ENCODE measurements at places on chromosomes 6 and 20. TPM values are rescaled to one million over a fixed set of nuclear protein-coding genes. Genes with fewer than 3 reads are reported as not detected.
A peak's percentile ranks its signal among the peaks of the same experiment; 100 is the strongest.

DNA sequence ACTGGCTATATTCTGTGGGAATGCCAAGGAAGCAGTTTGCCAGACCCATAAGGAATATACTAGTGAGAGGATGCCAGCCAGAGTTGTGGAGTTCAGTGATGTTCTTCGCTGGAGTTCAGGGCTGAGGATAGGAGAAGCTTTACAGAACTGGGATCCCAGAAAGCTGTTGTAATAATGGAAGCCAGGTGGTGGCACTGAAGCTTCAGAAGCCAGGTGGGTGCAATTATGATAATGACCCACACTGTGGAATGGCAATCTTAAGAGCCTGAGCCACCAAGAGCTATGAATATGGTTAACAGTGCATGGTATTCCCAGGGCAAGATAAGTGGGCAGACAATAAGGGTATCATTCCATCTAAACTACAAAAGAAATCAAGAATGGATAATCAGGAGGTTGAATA lies 25.1 kb upstream of the ENPP1 start:
- DNase-seq, result no peak

DNA sequence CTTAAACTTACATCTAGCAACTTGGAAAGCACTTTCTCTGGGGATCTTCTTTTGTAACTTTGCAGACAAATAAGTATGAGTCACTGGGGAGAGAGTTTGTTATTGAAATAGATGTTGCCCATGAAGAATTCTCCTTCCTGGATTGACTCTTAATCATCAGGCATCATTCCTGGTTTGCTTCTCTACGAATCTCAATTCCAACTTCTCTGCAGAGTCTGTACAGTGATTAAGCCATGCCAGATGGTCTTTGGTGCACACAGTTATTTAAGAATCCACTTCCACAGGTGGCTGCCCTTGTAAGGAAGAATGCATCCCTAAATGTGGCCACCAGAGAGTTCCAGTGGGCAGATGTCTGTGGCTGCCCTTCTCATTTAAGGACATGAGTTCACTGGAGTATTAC lies 25.7 kb downstream of the MYCT1 start:
- no peak for DNase-seq

DNA sequence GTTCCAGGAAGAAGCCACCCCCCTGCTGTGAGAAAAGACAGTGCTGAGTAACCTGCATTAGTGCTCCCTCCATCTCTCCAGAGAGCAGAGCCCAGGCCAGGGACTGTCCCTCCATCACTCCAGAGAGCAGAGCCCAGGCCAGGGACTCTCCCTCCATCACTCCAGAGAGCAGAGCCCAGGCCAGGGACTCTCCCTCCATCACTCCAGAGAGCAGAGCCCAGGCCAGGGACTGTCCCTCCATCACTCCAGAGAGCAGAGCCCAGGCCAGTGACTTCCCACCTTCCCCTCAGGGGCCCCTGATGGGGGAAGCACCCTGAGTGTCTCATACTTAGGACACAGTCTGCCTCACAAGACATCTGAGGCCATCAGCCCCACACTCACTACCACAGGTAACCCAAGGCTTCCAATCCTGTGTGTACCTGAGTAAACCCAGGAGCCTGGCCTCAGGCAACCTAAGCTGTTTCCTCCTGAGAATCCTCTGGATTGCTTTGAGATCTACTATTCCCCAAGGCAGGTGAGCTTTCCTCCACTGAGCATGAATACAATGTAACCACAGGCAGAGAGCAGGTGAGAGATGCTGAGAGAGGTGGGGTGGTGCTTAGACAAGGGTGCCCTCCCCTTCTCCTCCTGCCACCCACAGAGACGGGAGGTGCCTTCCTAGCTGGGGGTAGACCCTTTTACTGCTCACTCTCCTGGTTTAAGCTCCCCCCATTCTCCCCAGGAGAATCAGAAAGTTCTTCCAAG lies 4.9 kb downstream of the TBXT start:
- no peak for DNase-seq

GRCh38 chr20:805713-806112 lies 27.8 kb upstream of the FAM110A start:
- DNase-seq, result no peak

DNA sequence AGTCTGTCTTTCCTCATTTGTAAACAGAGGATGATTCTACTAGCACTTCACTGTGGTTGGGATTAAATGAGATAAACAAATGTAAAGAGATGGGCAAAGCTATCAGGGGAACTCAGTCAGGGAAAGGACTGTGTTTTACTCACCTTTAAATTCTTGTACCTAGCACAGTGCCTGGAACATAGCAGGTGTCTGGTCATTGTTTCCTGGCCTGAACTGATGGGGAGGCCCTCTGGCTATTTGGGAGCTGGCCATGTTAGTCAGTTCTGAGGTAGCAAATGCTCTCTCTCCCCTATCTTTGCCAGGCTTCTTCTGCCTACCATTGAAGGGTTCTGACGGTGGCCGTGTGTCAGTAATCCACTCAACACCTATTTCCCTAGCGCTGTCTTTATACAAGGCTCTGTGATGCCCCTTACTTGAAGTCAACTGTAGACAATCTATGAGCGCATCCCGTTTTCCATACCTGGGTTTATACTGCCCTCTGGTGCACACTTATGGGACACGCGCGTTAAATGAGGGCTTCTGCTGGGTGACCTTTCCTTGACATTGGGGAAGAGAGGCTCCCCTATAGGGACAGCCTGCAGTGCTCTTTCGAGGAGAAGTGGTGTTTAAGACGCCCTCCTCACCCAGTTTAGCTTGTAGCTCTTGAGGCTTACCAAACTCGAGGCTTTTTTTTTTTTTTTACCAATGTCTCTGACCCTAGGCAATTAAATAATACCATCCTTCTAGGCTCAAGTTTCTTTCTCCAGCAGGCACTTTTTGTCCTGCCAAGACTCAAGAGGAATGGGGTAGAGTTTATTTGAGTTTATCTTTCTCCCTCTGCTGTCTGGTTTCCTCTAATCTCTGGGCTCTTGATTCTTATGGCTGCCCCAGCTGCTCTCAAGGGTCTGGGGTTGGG lies 4.0 kb upstream of the SPATS1 start:
- no peak for DNase-seq

- DNase-seq, result no peak
Observed at GRCh38 chr20:39142407-39143096, 180.4 kb downstream of the DHX35 start.

- no peak for DNase-seq
Observed at GRCh38 chr6:142824426-142824825, 120.5 kb downstream of the HIVEP2 start.

GRCh38 chr6:6199678-6200077 lies 120.8 kb downstream of the F13A1 start:
- no peak for DNase-seq

GRCh38 chr6:22383016-22383415 lies 86.2 kb upstream of the PRL start:
- no peak for DNase-seq

DNA sequence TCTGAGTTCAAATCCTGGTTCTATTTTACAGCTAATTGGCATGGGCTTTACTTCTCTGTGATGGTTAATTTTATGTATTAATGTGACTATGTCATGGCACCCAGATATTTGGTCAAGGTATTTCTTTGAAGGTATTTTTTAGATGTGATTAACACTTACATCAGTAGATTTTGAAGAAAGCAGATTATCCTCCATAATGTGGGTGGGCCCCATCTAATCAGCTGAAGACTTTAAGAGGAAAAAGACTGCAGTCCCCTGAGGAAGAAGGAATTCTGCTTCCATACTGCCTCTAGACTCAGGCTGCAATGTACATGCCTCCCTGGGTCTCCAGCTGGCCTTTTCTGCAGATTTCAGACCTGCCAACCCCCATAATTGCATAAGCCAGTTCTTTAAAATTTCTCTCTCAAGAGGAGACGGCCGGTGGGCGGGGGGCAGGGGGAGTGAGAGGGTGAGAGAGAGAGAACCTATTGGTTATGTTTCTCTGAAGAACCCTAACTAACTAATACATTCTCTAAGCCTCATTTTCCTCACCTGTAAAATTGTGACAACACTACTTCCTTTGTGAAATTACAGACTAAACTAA lies 338.2 kb upstream of the PRDM1 start:
- no peak for DNase-seq

DNA sequence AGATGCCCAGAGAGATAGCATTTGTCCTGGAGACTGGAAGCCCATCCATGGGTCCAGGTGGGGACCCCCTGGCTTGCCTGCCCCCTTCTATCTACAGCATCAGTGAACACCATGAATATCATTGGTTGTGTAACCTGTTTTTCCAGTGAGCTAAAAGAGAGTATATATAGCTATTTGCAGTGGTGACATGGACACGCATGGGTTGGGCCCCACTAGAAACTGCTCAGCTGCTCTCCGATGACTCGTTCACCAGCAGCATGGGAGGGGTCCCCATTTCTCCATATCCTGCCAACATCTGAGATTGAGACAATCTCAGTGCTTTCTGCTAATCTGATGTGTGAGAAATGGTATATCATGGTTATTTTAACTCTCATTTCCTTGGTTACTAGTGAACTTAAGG lies 4.0 kb upstream of the ZC3H12D start:
- DNase-seq, result no peak

DNA sequence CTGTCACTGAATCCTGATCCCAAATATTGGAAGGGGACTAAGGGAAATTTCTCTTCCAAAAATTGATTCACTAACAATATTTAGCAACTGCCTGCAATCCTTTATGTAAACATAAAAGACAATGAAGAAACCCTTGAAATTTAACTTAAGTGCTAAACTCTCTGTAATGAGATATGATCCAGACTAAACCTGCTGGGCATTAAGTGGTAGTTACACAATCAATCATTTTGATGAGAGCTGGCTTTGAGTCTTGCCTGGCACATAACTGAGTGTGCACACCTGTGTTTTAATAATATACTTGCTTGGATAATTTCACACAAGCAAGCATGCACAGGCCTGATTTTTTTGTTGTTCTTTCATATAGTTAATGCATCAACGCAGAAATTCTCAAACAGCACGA lies 9.8 kb upstream of the ZFP64 start:
- no peak for DNase-seq

GRCh38 chr6:170049641-170050561 lies 241.0 kb downstream of the DLL1 start:
- DNase-seq, result peak; percentile 57

- no peak for DNase-seq
Observed at GRCh38 chr6:29142309-29142708, 28.4 kb upstream of the OR2J2 start.

GRCh38 chr6:149508485-149508884 lies 23.7 kb upstream of the ZC3H12D start:
- no peak for DNase-seq

- no peak for DNase-seq
Observed at GRCh38 chr6:43052842-43053544, 658 bp downstream of the CUL7 start.

- DNase-seq, result no peak
Observed at GRCh38 chr20:1489325-1489724, 1.9 kb downstream of the SIRPB2 start.

DNA sequence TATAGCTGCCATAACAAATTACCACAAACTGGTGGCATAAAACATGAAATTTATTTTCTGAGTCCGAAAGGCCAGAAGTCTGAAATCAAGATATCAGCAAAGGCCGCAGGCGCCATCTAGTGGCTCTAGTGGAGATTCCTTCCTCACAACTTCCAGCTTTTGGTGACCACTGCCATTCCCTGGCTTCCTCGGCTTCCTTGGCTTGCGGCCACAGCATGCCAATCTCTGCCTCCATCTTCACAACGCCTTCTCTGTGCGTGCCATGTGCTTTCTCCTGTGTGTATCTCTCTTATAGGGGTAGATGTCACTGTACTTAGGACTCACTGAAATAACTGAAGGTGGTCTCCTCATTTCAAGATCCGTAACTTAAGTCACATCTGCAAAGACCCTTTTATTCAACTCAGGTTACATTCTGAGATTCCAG lies 5.4 kb upstream of the PLAGL1 start:
- no peak for DNase-seq

DNA sequence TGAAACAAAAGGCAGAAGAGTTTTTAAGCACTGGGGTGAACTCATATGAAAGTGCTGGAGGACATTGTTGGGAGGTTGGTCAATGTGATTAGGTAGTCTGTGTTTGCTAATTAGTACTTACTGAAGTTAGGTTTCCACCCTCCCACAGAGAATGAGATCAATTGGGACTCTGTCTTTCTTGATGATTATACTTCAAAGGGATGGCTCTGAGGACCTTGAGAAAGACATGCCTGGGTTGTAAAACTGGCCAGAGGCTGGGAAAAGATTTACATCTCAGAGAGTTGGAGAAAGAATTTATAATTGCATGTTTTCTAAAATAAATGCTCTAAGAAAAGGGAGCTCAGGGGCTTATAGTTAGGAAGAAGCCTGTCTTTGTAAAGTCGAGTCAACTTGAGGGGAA lies 74.0 kb downstream of the CD109 start:
- no peak for DNase-seq

DNA sequence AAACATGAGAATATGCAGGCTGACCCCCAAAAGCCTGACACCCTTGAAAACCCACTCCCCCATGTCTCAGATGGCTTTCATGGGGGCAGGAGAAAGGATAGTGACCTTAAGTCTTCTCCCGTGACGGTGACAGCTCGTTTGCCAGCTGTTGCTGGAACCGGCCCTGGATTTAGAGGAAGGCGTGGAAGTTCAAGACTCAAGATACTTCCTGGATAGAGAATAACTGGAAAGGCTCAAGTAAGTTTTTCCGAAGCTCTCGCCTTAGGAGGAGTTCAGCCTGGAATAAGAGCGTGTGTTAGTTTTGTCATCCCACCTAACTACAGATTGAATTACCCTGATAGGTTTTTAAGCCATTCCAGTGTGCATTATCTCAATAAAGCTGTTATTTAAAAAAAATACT lies 11.6 kb upstream of the MTG2 start:
- DNase-seq, result no peak

GRCh38 chr6:107811591-107812218 lies 12.4 kb downstream of the SCML4 start:
- no peak for DNase-seq

- DNase-seq, result no peak
Observed at GRCh38 chr6:14918200-14918907, 327.5 kb upstream of the JARID2 start.

- no peak for DNase-seq
Observed at GRCh38 chr6:18741741-18742140, 354.6 kb downstream of the RNF144B start.

The PRRC2A gene
- polyA plus RNA-seq, result 224 TPM

The MTCH1 gene
- 139 TPM for polyA plus RNA-seq

The MCHR2 gene
- polyA plus RNA-seq, result not detected

The NRSN1 gene
- 1.2 TPM for polyA plus RNA-seq

The C20orf202 gene
- 0.27 TPM for polyA plus RNA-seq

The ZNF391 gene
- 14.2 TPM for polyA plus RNA-seq

The FAM83C gene
- polyA plus RNA-seq, result not detected

The ITPA gene
- 48.8 TPM for polyA plus RNA-seq

The PPP1R16B gene
- polyA plus RNA-seq, result 7.5 TPM

The BFSP1 gene
- 4.9 TPM for polyA plus RNA-seq

The FOXA2 gene
- polyA plus RNA-seq, result 0.24 TPM

The ZC3H12D gene
- polyA plus RNA-seq, result 0.20 TPM

The KPNA5 gene
- 25.8 TPM for polyA plus RNA-seq

The RGS17 gene
- polyA plus RNA-seq, result 3.4 TPM

The TMC2 gene
- polyA plus RNA-seq, result 0.11 TPM

The ZNF831 gene
- 0.06 TPM for polyA plus RNA-seq

The MYH7B gene
- polyA plus RNA-seq, result 1.9 TPM

The NHLRC1 gene
- 2.3 TPM for polyA plus RNA-seq
